Immature natural killer cell (primary cell): ENCODE measurements at places on chromosomes 3 and 15. TPM values are rescaled to one million over a fixed set of nuclear protein-coding genes. Genes with fewer than 3 reads are reported as not detected.
A peak's percentile ranks its signal among the peaks of the same experiment; 100 is the strongest.

The SST gene
- not detected for polyA plus RNA-seq

DNA sequence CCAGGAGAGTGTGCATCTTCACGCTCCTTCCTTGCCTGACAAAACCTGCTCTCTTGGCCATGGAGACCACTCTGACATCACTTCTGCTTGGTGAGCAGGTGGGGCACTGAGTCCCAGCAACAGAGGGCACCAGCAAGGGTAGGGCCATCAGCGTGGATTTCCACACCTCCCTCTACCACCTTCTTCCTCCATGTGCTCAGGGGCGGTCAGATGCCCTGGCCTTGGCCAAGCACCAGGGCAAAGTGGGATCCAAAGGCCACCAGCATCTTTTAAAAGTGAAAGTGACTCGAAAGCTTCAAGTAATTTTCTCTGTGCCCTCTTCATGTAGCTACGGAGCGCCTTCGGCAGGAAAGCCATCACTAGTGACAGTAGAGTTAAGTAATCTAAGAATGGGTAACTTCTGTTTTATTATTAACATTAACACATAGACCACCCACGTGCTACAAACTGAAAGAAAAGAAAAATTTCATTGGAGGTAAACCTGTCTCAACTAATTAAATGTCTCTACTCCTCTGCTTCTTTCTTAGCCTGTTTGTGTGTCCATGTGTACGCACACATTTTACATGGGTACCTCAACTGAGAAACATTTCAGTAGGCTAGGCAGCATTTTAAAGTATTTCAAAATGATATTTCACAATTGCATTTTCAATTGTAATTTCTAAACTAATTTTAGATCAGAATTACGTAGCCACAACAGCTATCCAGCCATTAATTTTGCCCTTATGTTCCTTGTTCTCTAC is 57.9 kb downstream of the CHSY1 start:
- no peak for DNase-seq

The SIDT1 gene
- polyA plus RNA-seq: 11.8 TPM

- DNase-seq: no peak
These were observed 36.7 kb downstream of the VGLL3 start for GRCh38 chr3:86954226-86954625.

GRCh38 chr15:64942356-64942755 is 30.7 kb downstream of the ANKDD1A start:
- DNase-seq: no peak

- DNase-seq: no peak
These were observed 111.2 kb downstream of the GMPS start for GRCh38 chr3:155981669-155982068.

- peak; percentile 1 for DNase-seq
These were observed 46.3 kb downstream of the GABRG3 start for GRCh38 chr15:27017168-27017809.

GRCh38 chr3:111782943-111783342 is 76.1 kb upstream of the PHLDB2 start:
- no peak for DNase-seq

DNA sequence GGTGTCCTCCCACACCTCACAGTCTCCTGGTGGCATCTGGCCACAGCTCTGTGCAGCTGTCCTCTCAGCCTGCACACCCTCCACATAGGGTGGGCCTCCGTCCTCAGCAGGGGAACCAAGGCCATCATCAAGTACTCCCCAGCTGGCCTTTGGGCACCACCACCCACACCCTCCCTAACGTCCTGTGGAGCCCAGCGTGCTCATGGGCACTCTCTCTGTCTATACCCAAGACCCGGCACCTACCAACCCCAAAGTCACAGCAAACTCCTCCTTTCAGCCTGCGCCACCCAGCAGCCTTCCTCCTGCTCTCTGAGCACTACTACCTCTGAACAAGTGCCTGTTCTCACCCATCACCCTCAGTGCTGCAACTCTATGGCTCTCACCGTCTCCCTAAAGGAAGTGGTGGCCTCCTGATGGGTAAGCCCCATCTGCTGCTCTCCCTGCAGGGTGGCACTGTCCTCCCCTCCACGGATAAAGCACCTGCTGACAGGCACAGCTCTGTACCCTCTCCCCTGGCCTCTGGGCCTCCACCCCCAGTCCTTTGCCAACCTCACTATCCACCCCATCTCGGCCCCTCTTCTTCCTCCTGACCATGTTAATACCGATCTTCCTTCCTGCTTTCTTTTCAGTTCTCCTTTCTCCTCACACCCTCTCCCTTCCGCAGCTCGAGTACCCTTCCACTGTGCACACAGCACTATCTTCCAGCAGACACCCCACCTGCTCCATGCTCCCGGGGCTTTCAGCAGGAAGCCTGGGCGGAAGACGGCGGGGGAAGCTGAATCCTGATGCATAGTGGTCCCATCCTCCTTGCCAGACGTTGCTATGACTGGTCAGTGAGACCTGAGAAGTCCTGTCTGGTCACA is 31.5 kb downstream of the SLC41A3 start:
- DNase-seq: no peak
